ENCODE measurements at places on chromosomes 3 and 15. TPM values are rescaled to one million over a fixed set of nuclear protein-coding genes. Genes with fewer than 3 reads are reported as not detected.

GRCh38 chr3:13613343-13614190, 64.6 kb downstream of the FBLN2 start:
- H3K4me3 ChIP-seq, result no peak overlapping the region
- no peak overlapping the region for H3K27ac ChIP-seq
- no peaks in the 10 kb centered on the region for H3K4me1 ChIP-seq
- no peak for DNase-seq
- peaks cover 23% of the 10 kb centered on the region for H3K27me3 ChIP-seq
- no peaks in the 10 kb centered on the region for H3K36me3 ChIP-seq

- no peak overlapping the region for H3K4me3 ChIP-seq
- no peaks in the 10 kb centered on the region for H3K36me3 ChIP-seq
- peaks cover 11% of the 10 kb centered on the region for H3K27me3 ChIP-seq
- peaks cover 14% of the 10 kb centered on the region for H3K4me1 ChIP-seq
Observed at GRCh38 chr15:42027521-42027920, 6.7 kb upstream of the PLA2G4E start.

DNA sequence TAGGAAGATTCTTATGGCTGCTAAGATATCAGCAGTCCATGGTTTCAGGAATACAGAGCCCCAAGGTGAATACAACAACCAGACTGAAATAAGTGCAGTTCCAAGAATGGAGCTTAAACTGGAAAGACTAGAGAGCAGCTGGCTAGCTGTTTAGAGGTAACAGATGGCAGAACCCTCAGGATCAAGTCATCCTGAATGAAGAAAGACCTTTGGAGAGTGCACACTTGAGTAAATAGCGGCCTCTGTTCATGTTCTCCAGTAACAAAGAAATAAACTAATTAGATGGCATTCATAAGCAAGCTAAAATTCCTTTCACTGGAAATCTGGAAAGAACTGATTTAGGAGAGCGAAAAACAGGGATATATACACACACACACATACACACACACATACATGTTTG, 968.4 kb downstream of the FHIT start:
- H3K36me3 ChIP-seq, result no peaks in the 10 kb centered on the region
- H3K4me3 ChIP-seq, result no peak overlapping the region
- no peak overlapping the region for H3K27ac ChIP-seq

DNA sequence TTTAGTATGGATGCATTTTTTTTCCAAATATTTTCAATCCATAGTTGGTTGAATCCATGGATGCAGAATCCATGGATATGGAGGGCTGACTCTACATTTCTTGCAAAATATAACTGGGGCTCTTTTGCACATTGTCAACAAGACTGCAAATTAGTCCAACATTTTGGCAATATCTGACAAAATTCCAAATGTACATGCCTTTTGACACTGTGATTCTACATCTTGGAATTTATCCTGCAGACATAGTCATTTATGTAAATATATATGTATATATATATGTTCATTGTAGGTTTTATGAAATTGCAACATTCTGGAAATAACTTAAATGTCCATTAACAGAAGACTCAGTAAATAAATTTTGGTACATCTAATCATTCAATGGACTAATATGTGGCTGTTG, 203.0 kb downstream of the THRB start:
- H3K27ac ChIP-seq, result no peak overlapping the region
- no peak for DNase-seq
- peaks cover 6% of the 10 kb centered on the region for H3K36me3 ChIP-seq
- H3K4me1 ChIP-seq, result no peaks in the 10 kb centered on the region
- no peaks in the 10 kb centered on the region for H3K27me3 ChIP-seq

GRCh38 chr3:151859905-151860304, 13.5 kb upstream of the SUCNR1 start:
- H3K36me3 ChIP-seq, result no peaks in the 10 kb centered on the region
- no peaks in the 10 kb centered on the region for H3K4me1 ChIP-seq
- DNase-seq, result no peak
- H3K27ac ChIP-seq, result no peak overlapping the region

GRCh38 chr3:183158551-183159006, 4.0 kb downstream of the LAMP3 start:
- H3K36me3 ChIP-seq, result no peaks in the 10 kb centered on the region
- no peak overlapping the region for H3K4me3 ChIP-seq
- H3K27ac ChIP-seq, result no peak overlapping the region

DNA sequence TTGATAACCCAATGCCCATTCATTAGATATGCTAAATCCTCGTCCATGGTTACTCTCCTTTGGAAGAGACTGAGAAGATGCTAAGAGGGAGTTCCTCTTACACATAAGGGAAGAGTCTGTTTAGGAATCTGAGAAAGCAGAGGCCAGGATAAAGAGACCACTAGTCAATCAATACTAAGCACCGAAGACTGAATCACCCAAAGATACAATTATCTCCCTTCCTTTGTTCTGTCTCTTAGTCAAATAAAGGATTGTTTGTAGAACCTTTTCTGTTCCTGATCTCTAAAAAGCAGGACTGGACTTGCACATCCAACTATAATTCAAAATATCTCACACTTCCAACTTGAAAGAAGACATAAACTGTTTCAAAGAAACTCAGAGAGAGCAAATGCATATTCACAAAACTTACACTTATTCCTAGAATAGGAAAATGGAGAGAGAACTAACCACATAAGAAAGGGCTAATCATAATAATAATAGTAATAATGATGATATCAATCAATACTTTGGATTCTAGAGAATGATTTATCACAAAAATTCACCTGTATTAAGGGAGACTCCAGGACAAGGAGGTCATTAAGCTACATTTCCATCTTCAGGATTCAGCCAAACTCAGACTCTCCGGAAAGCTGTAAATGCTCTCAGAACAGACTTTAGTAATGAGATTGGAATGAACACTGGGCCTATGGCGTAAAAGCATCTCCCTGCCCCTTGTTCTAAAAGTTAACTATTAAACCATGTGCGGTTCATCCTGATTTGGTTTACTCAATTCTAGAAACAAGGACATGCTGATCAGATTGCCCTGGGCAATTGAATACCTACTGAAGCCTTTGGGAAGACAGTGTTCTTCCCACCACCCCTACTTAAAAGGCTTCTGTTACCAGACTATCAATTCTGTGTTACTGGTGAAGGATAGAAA, 401.5 kb downstream of the ZBTB20 start:
- no peaks in the 10 kb centered on the region for H3K27me3 ChIP-seq
- H3K4me3 ChIP-seq, result peak overlapping the region; percentile 46
- peak overlapping the region; percentile 54 for H3K27ac ChIP-seq
- peaks cover 46% of the 10 kb centered on the region for H3K4me1 ChIP-seq

GRCh38 chr3:163924600-163924999, 1153.7 kb downstream of the SI start:
- no peaks in the 10 kb centered on the region for H3K36me3 ChIP-seq
- no peak for DNase-seq
- no peaks in the 10 kb centered on the region for H3K27me3 ChIP-seq
- H3K4me1 ChIP-seq, result no peaks in the 10 kb centered on the region

GRCh38 chr3:155208183-155208800, 85.2 kb downstream of the STRIT1 start:
- no peaks in the 10 kb centered on the region for H3K4me1 ChIP-seq
- DNase-seq, result no peak
- H3K4me3 ChIP-seq, result no peak overlapping the region
- H3K36me3 ChIP-seq, result no peaks in the 10 kb centered on the region
- H3K27ac ChIP-seq, result no peak overlapping the region
- H3K27me3 ChIP-seq, result no peaks in the 10 kb centered on the region

DNA sequence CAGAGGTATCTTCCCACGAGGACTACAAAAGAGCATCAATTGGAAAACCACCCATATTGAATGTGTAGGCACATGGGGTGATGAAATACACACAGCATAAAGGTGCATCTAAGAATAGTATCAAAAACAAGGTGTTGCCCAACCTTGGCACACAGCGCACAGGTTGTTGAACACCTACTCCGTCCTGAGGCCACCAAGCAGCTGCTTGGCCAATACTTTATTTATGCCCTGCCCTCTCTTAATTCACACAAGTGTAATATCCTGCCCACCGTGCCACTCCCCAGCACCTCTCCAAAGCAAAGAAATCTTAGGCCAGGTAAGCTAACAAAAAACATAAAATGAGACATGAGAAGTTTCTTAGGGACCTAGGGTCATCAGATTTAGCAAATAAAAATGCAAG, 31.2 kb downstream of the WWTR1 start:
- no peak overlapping the region for H3K27ac ChIP-seq
- H3K4me3 ChIP-seq, result no peak overlapping the region
- peaks cover 55% of the 10 kb centered on the region for H3K4me1 ChIP-seq
- H3K36me3 ChIP-seq, result peaks cover 50% of the 10 kb centered on the region
- no peaks in the 10 kb centered on the region for H3K27me3 ChIP-seq

DNA sequence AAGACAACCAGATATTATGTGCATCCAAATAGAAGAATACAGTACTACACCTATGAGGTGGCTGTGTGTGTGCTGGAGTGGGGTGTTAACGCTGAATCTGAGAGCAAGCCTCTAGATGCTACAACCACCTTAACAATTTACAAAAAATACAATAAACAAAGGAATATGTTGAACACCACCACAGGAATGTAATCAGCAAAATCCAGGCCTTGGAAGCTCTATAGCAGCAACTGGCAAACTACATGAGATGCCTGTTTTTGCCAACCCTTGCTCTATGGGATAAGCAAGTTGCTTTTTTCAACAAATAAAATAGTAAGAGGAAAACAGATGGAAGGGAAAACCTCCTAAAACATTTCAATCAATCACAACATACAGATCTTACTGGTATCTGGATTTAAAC, 23.9 kb downstream of the SLTM start:
- DNase-seq, result no peak
- no peak overlapping the region for H3K27ac ChIP-seq
- no peaks in the 10 kb centered on the region for H3K4me1 ChIP-seq
- H3K4me3 ChIP-seq, result no peak overlapping the region

- peaks cover 6% of the 10 kb centered on the region for H3K4me1 ChIP-seq
- no peaks in the 10 kb centered on the region for H3K36me3 ChIP-seq
- H3K27me3 ChIP-seq, result peaks cover 25% of the 10 kb centered on the region
- H3K4me3 ChIP-seq, result no peak overlapping the region
- DNase-seq, result no peak
Observed at GRCh38 chr3:14846226-14846880, 27.6 kb downstream of the FGD5 start.

DNA sequence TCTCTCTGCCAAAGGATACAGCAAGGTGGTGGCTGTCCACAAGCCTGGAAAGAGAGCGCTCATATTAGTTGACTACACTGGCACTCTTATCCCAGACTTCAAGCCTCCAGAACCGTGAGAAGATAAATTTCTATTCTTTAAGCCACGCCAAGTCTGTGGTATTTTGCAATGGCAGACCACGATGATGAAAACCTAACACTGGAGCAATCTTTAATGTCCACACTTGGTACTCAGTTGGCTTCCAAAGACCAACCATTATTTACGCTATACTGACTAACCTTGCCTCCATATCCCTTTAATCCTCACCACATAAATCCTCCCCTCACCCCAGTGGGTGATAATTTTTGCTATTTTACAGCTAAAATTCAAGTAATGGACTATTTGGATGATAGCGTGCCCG, 16.9 kb upstream of the LACTB start:
- H3K27me3 ChIP-seq, result no peaks in the 10 kb centered on the region
- H3K27ac ChIP-seq, result no peak overlapping the region
- no peak for DNase-seq
- no peak overlapping the region for H3K4me3 ChIP-seq
- H3K4me1 ChIP-seq, result peaks cover 51% of the 10 kb centered on the region

DNA sequence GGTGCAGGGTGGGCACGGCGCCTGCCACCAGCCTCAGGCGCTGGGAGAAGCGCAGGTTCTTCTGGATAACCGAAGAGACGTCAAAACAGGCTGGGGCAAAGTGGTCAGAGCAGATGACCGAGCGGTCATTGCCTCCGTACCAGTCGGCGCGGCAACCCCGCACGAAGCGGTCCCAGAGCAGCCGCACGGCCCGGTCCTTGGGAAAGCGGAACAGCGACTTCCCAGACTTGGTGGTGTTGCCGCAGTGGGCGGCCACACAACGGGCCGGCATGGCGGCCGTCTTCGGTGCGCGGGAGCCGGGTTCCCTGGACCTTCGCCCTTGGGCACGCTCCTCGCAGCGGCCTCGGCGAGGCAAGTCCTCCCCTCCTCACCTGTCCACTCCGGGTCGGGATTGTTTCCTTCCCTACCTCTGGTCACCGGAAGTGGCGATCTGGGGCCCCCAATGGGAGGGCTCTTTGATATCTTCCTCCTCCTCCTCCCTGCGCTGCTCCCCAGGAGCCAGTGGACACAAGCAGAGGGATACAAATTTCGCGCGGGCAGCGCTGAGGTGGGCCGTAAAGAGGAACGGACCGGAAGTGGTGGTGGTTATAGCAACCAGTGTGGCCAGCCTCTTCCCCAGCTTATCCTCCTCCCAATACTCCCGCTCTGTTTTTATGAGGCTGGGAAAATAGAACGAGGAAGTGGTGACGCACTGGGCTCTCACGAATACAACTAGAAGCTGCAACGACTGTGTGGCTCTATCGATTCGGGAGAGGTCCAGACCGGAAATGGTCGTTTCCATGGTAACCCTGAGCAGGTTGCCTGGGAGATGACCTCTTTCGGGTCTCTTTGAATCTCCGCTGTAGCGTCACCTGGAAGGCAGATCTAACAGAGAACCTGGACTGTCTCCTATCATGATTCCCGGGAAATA, at the start of the genes LRRC49 and THAP10:
LRRC49 (plus strand) TSS at position 825 of the 910 bp plus-strand sequence; CDS start at position 894, 69 bp downstream.
THAP10 (minus strand) TSS at position 432 of the 910 bp plus-strand sequence; CDS start at position 271, 161 bp downstream.
- peaks cover 20% of the 10 kb centered on the region for H3K4me1 ChIP-seq
- H3K27me3 ChIP-seq, result no peaks in the 10 kb centered on the region
- H3K36me3 ChIP-seq, result no peaks in the 10 kb centered on the region
- peak within 1 kb of the TSS; percentile 78 for H3K27ac ChIP-seq
- H3K4me3 ChIP-seq, result peak within 1 kb of the TSS; percentile 94

GRCh38 chr15:91857772-91858171, 4.3 kb downstream of the SLCO3A1 start:
- H3K4me3 ChIP-seq, result no peak overlapping the region
- no peak for DNase-seq
- H3K36me3 ChIP-seq, result no peaks in the 10 kb centered on the region
- H3K4me1 ChIP-seq, result no peaks in the 10 kb centered on the region
- H3K27me3 ChIP-seq, result peaks cover 4% of the 10 kb centered on the region

Gene GPR27
- polyA plus RNA-seq, result not detected

Gene RGMA
- not detected for polyA plus RNA-seq

Gene PIF1
- polyA plus RNA-seq, result 14.0 TPM

Gene PLAAT1
- polyA plus RNA-seq, result not detected

Gene PPP2R3A
- 0.08 TPM for polyA plus RNA-seq

Gene CHRNA7
- polyA plus RNA-seq, result 1.8 TPM

Gene IGSF10
- polyA plus RNA-seq, result 0.16 TPM

Gene RTP4
- polyA plus RNA-seq, result 0.08 TPM

Gene CSPG4
- polyA plus RNA-seq, result 0.03 TPM

Gene MAN2C1
- polyA plus RNA-seq, result 62.6 TPM

Measured in HepG2 (cell line).